ENCODE measurements at places on chromosomes 3 and 15.

GRCh38 chr3:137948400-137949072, 61.4 kb upstream of the CLDN18 start:
- no peak for DNase-seq

DNA sequence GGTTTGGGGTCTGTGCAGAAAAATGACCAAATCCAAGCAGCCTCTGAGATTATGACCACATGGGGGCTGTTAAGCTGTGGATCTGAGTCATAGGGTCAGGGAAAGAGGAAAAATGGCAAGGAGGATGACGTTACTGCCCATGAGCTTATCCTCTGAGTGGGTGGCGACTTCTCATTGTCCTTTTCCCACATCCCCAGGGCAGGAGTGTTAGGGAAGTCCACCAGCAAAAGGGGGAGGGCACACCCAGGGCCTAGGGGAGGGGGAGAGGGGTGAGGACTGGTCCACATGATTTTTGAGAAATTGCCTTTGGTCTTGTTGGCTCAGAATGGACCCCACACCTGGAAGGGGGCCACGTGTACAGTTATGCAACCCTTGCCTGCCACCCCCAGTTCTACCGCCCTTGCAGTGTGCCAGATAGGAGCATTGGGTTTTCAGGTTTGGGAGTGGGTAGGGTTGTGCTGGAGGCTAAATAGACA, 2.6 kb downstream of the CD276 start:
- no peak for DNase-seq

DNA sequence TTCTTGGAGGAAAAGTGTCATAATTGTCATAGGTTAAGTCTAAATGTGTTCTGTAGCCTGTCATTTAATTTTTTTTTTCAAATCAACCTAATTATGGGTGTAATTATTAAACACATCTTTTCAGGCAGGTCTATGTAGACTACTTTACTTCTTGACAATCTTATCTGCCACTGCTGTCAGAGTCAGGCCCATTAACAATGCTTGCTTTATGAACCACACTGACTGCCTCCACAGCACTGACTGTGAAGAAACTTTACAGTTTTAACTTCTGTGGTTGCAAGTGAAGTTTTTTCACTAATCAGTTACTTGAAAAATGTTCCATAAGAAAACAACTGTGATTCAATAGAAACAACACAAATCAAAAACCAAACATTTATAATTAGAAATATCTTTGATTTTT, 407.8 kb downstream of the PLCL2 start:
- no peak for DNase-seq

GRCh38 chr15:84831028-84831427, 13.9 kb downstream of the ALPK3 start:
- no peak for DNase-seq

- DNase-seq = no peak
Observed at GRCh38 chr3:189331002-189331418, 159.2 kb downstream of the TPRG1 start.

GRCh38 chr15:33912326-33912725, 56.0 kb upstream of the CHRM5 start:
- DNase-seq = no peak

DNA sequence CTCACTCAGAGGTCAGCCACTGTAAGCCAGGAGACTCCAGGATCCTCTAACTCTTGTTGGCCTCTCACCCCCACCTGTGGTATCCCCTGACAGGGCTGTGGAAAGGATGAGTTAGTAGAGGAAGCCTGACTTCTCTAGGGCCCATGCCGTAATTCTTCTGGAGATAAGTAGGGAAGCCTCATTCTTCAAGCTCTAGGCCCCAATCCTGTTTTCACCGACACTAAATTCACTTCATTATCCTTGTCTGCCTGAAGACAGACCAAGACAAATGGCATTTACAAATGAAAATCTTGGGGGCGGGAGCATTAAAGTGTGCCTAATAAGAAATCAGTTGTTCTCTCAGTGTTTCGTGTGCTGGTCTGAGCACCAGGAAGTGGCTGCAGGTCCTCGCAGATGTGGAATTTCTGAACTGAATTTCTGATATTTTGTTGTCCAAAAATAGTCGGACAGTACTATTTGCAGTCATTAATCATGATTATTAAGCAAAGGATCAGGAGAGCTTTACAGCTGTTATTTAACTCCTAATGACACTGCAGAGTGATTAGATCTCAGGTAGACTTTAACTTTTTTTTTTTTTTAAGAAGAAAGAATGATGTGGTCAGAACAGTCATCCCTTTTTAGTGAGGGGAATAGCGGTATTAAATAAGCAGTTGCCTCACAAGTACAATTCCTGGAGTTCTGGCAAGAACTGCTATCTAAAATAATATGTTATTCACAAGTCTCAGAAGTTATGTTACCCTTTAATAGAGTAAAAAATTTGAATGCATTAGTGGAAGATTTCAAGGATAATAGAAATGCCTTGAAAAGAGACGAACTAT, 58.4 kb downstream of the RBMS3 start:
- no peak for DNase-seq

GRCh38 chr15:33874156-33874555, 94.1 kb upstream of the CHRM5 start:
- DNase-seq = no peak

- no peak for DNase-seq
Observed at GRCh38 chr15:76060118-76060989, 569 bp downstream of the TMEM266 start.

DNA sequence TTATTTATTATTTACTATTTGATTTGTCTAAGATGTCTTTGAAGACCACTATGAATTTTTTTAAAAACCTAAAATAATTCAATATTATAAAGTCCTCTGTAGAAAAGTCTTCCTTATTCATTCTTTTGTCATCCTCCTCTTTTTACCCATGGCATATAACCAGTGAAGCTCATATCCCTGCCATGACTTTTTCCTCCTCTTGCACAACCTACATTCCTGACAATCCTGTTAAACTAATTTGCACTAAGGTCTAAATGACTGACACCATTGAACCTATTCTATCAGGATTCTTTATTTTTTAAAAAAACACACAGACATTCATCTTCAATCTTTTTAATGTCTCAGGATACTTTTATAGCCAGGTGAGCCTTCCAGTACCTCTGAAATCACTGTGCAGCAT, 159.9 kb upstream of the SLC2A2 start:
- DNase-seq = no peak

- no peak for DNase-seq
Observed at GRCh38 chr3:29099296-29099695, 181.6 kb upstream of the RBMS3 start.

GRCh38 chr3:93992207-93992606, 12.3 kb downstream of the ARL13B start:
- DNase-seq = no peak
